ENCODE measurements at places on chromosomes 4 and X.

DNA sequence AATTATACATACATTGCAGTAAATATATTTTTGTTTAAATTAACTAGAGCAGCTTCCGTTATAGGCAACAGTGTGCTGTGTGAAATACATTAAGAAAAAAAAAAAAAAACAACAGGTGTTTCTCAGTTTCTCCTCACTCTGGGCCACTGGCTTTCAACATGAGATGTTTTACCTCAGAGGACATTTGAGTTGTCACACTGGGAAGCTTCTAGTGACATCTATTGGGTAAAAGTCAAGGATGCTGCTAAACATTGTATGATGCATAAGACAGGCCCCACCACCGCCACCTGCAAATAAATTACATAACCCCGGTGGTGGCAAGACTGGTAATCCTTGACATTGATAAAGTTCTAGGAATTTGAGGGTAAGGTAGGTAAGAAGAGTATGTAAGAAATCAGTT is 1512.2 kb downstream of the C4orf33 start:
- DNase-seq = no peak

DNA sequence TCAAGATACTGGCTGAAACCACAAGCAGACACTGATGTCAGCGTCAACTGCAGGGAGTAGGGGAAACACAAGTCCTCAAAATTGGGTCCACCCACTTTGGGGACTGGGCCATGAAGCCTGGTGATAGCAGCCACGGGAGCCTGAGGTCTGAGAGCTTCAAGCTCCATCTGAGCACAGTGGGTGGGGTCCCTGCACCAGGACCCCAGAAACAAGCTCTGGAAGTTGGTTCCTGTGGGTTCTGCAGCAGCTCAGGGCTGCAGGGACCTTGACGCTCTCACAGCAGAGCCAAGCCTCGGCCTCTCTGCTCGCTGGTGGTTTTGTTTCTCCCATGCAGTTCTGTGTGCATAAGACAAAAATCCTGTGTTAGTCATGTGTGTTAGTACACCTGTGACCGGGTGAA is 54.5 kb downstream of the CPLX1 start:
- DNase-seq = no peak

GRCh38 chr4:31366041-31366440 is 645.9 kb downstream of the PCDH7 start:
- no peak for DNase-seq

DNA sequence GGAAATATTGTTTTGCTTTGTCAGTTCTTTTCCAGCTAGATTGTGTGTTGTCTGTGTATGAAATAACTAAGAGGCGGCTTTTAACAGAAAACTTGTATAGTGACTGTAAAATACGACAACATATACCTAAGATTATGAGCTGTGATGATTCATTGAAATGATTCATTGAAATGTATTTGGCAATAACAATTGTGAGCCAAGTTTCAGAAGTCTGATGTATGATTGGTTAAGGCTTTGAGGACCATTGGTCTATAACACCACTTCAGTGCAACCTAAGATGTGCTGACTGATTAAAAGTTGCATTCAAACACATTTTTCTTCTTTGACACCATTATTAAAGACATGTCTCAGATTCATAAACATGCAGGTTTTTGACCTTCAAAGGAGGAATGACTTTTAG is 76.6 kb downstream of the PTPN13 start:
- DNase-seq = no peak

GRCh38 chr4:54276641-54277430 is 47.7 kb downstream of the PDGFRA start:
- no peak for DNase-seq

DNA sequence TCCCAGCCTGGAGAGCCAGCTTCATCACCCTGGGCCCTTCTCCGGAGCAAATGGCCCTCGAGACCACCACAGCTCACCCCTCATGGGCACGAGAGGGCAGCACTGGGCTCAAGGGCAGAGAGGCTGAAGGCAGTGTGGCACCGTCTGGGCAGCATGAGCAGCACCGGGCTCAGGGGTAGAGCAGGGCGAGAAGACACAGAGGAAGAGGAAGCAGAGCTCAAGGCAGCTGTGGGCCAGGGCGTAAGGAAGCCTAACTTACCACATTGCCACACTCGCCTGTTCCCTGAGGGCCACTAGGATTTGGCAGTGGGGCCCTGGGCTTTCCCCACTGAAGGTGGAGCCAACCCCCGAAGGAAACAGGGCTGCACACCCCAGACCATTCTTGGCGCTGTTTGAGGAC is 15.5 kb downstream of the ZNF185 start:
- no peak for DNase-seq

DNA sequence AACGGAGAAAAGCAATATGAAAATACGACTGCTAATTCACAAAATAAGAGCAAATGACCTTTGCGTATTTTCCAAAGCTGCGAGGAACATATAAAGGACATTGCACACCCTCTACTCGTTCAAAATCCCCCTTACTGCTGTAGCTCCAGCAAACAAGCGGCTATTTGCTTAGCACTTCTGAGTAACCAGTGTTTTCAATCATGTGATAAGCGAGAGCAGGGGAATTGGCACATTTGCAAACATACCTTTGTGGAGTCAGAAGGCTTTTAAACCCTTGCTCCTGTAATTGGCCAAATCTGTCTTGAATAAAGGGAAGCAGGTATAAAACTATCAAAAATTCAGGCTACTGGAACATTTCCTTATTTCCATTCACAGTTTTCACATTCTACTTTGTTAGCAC is 610.2 kb downstream of the UBE2NL start:
- no peak for DNase-seq

DNA sequence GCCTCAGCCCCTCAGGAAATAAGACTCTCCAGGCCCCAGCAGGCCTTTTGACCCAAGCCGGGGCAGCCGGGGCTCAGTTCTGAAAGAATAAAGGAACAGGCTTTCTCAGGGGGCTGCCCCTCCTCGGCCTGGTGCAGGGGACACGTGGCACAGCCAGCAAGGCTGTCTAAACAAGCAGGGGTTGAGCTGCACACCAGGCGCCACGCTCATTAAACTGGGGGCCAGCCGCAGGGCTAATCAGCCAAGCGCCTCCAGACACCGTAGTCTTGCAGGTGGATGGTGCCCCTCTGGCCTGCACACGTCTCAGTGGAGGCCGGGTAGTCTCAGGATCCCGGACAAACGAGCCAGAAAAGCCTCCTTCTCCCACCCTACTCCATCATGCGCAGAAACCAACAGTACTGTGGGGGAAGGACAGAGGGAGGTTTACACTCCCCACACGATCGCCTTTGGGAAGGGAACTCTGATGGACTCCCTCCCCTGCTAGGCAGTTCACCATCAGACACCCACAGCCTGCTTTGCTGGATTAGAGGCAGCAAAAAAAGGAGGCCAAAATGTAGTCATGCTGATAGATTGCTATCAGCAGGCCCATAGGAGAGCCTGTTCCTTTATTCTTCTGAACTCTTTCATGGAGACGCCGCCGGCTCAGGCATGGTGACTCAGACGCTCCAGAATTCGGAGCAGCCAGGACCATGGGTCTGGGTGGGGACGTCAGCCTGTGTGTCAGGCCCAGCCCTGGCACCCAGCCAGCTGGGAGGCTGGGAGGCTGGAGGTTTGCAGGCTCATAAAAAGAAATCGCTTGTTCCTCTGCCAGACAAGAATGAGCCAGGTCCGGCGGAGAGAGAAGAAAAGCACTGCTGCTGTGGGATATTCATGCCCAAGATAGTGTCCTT is 342.4 kb downstream of the BCOR start:
- DNase-seq = no peak

DNA sequence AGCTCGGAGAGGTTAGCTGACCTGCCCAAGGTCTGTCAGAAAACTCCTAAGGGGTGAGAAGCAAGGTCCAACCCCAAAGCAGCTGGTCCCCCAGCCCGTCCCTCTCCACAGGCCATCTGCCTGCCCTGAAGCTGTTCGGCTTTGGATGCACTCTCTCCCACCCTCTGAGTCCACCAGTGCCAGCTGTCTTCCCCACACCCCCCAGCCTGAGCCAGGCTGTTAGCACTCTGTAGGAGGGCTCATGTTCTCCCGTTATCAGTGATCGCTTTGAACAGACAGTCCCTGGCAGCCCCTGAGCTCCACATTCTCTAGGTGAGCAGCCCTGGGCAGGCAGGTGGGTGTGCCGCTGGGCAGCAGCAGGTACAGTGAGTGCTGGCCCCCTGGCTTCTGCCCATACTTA is 16.0 kb downstream of the ZNF185 start:
- DNase-seq = no peak

DNA sequence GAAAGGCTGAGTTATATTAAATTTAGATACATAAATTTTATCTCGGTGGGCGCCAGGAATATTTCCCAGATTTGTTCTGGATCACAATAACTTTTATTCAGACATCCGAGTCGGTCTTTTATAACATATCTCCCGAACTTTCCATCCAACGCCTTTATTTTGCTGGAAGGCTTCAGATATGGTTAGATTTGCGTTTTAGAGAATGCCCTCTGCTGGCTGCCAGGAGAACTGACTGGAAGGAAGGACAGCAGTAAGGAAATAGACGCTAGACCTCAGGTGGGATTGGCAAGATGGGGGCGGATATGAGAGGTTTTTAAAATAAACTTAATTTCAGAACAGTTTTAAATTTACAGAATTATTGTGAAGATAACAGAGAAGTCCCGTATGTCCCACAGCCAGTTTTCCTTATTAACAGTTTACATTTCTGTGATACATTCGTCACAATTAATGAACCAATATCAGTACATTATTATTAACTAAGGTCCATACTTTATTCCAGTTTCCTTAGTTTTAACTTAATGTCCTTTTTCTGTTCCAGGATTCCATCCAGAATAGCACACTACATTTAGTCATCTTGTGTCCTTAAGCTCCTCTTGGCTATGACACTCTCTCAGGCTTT is 4.6 kb upstream of the KANTR start:
- no peak for DNase-seq

DNA sequence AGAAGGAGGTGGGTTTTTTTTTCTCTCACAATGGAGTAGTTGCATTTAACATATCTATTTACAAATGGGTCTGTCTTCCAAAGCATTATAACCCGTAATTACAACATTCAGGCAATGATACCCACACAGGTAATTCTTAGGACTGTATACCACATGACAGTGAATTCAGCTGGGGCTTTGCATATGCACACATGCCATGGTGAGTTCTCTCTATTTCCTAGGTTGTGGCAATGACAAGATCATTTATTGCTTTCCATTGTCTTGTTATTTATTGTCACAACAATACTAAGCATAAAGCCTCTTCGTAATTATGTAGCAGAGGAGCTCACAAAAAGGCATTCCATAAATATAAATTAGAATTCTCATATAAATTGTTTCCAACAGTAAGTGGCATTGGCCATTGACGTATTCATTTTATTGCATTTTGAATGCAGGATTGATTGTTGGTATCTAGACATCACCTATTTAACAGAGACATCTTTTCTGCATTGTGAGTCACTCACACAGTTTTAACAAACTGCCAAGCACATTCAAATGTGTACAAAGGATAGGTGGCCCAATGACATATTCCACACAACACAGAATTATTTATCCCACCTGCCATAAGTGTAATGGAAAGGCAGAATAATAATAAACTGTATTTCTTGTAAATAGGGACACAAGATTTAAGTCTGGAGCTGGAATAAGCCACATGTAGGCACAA is 390.7 kb upstream of the GALNT7 start:
- DNase-seq = no peak

- no peak for DNase-seq
Observed at GRCh38 chr4:8283631-8284121, 14.1 kb downstream of the HTRA3 start.

- DNase-seq = peak; percentile 37
Observed at GRCh38 chrX:136147315-136147901, at the start of gene FHL1. Gene FHL1 (plus strand): TSS chrX:136147533.

DNA sequence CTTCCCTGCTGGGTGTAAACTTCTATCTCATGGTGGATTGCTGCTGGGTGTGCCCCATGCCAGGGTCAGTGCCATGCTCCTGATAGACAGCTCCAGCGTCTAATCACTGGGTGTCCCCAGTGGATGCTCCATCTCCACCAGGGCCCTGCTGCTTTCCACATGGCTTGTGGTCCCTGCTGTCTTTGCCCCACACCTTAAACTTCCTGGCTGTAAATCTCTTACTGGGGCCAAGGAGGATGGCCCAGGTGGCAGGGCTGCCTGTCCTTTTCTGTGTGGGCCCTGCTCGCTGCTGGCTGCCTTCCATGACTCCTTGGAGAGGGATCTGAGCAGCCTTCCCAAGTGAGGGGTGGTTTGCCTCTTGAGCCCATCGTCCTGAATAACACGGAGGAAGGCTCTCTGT is 51.8 kb downstream of the RGS12 start:
- DNase-seq = no peak

DNA sequence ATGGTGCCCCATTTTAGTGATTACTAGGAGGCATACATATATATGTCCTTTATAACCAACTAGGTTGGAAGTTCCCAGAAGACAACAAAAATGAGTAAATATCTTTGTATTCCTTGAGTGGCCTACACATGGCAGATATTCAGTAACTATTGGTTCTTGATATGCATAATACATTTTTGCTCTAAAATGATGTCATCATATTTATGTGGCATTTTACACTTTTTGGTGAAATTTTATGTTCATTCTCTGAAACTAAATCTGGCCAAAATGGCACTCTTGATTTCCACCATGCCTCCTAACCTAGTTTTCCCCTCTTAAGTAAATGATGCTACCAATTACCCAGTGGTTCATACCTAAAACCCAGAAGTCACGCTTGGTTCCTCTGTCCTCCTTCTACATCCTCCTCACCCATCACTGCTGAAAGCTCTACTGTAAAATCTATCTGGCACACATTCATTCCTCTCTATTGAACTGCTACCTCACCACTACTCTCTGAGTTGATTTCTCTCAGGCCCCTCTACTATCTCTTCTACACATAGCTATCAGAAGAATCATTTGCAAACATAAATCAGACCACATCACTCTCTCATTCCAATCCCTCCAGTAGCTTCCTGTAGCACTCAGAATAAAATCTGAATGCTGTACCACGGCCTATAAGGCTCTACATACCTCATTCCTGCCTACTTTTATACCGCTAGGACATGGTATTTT is 13.4 kb downstream of the SLC10A7 start:
- DNase-seq = no peak

DNA sequence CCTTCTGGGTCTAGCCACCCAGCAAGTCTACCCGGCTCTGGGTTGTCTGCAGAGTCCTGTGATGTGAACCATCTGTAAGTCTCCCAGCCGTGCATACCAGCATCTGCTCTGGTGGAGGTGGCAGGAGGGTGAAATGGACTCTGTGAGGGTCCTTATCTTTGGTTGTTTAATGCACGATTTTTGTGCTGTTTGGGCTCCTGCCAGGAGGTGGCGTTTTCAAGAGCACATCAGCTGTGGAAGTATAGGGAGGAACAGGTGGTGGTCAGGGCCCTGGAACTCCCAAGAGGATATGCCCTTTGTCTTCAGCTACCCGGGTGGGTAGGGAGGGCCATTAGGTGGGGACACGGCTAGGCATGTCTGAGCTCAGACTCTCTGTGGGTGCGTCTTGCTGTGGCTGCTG is 66.5 kb upstream of the ZFP42 start:
- DNase-seq = no peak

- no peak for DNase-seq
Observed at GRCh38 chr4:92451782-92452181, 148.0 kb downstream of the GRID2 start.

DNA sequence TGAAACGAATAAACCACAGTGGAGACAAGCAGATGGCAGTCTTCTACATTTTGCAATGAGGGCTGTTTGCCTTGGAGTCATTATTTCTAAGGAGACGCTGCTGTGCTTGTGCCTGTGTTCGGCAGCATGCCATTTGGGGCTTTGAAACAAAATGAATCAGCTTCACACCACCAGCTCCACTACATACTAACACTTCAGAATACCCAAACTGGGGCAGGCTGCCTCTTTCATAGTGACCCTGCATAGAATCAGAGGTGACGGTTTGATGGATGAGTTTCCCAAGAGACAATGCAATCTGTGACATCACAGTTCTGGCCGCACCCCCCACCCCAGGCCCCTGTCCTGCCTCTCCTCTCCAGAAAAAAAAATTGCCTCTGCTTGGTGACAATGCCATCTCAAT is 57.1 kb upstream of the MID1 start:
- no peak for DNase-seq

All from activated naive CD4-positive, alpha-beta T cell (primary cell).